AG08395 (cell line): ENCODE measurements at places on chromosomes 11 and 22.

DNA sequence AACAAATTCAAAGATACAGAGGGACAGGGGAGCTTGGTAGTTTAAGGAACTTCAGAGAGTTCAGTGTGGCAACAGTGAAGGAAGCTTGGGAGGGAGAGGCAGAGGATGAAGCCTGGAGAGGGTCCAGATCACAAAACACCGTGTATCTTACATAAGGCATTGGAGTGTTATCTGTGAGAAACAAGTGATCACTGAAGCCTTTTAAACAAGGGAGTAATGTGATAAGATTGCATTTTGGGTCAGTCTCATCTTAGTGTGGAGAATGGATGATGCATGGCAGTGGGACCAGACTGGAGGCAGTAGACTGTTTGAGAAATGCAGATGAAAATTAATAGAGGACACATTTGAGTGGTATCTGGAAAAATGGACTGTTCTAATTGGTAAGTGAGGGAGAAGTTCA lies 79.4 kb downstream of the EXT2 start:
- no peak for DNase-seq

- DNase-seq = no peak
Measured at GRCh38 chr11:87453531-87454089, 415.9 kb downstream of the TMEM135 start.

DNA sequence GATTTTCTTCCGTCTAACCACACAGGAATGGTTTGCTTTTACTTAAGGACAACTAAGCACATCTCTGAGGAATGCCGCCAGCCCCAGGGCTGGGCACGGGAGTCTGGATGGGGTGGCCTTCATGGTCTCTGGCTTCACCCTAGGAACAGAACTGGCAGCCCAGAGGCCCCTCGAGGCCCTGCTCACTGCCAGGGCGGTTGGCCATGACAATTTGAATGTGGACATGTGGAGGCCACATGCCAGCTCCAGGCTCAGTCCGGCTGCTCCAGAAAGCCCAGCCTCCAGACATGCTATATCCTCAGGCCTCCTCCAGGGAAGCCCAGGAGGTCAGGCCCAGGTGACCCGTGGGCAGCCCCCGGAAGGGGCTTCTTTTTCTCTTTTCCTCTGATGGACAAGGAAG lies 84.0 kb upstream of the FGF3 start:
- DNase-seq = no peak

- no peak for DNase-seq
Measured at GRCh38 chr11:77698896-77699295, 61.3 kb upstream of the CLNS1A start.

GRCh38 chr11:61969838-61970662 lies 2.6 kb upstream of the FTH1 start:
- peak; percentile 62 for DNase-seq

DNA sequence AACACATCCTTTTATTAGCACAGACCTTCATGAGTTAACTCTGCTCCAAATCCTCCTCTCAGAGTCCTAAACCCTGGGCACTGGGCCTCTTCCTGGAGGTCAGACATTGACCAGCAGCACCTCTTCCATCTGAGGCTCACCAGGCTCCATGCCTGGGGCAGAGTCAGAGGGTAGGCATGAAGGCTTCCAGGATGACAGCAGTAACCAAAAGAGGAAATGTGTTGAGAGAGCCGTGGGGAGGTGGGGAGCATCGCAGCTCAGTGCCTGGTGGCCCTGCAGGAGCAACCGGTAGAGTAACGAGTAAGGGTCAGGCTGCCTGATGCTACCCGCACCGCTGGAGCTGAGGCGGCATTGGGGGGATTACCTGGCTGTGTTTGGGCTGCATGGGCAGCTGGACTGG lies 9.4 kb upstream of the NAV2 start:
- no peak for DNase-seq

DNA sequence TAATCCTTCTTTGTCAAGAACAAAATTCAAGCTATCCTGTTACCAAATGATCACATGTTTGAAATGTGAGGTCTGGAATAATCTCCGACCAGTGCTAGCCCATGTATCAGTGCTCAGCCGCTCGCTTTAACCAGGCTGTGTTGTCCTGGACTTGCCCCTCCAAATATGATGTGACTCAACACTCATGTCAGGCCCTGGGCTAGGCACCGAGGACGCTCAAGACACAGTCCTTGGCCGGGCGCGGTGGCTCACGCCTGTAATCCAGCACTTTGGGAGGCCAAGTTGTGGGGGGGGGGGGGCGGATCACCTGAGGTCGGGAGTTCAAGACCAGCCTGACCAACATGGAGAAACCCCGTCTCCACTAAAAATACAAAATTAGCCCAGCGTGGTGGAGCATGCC lies 54.1 kb upstream of the WNT7B start:
- DNase-seq = no peak

DNA sequence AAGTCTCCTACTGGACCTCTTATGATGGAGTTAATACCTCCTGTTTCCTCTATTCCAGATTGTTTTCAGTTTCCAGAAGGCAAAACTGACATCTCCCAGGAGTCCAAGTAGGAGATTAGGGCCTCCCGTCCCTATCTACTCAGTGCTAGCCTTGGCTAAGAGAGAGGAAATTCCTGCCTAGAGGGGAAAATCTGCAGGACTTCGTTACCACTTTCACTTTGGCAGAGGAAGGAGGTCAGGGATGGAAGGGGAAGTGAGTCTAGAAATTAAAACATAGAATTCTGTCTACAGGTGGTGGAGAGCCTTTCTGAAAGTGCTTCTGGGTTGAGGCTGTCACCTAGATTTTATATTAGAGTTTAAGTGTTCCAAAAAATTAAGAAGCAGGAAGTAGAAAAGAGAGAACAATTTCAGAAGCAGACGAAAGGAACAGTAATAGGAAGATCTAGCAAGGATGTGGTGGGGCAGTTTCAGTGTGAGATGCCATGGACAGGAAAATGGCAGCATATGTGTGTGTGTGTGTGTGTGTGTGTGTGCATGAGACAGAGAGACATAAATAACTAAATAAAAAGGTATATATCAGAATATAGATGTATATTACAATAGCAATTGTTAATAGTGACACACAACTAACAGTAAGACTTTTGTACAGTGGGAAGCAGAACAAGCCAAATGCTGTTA lies 2.4 kb upstream of the TRIM68 start:
- peak; percentile 4 for DNase-seq

DNA sequence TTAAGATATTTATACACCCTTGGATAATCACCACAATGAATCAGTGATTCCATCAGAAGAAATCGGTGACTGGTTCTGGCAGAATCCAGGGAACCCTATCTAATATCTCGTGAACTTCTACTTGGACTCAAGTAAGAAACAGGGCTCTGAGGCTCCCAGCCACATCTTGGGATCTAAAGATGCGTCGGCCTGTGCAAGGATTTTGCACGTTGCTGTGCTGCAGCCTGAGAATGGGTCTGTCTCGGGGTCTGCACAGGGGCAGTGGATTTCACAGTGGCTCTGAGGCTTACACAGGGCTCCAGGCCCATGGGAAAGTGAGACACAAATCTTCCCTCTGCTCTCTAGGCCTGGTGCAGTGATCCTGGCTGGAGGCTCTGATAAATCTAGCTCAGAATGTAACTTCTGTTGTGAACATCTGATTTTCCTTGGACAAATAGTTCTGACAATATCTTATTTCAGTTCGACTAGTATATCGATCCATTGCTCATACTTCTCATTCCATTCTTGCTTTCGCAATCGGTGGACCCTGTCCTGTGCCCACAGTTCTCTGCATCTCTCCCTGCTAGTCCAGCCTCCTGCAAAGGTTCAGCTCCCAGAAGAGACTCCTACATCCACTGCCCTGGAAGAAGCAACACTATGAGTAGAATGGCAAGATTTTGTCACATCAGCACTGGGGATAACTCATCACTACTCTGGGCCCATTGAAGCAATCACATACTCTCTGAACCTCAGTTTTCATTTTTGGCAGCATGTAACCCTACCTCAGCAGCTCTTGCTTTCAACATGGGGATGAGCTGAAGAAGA lies 105.5 kb upstream of the TOP3B start:
- DNase-seq = no peak

GRCh38 chr11:123562158-123562557 lies 92.3 kb downstream of the SCN3B start:
- DNase-seq = no peak

- no peak for DNase-seq
Measured at GRCh38 chr11:9566561-9567063, 6.9 kb upstream of the WEE1 start.

GRCh38 chr11:105110688-105111030 lies 28.9 kb downstream of the CARD18 start:
- peak; percentile 2 for DNase-seq

DNA sequence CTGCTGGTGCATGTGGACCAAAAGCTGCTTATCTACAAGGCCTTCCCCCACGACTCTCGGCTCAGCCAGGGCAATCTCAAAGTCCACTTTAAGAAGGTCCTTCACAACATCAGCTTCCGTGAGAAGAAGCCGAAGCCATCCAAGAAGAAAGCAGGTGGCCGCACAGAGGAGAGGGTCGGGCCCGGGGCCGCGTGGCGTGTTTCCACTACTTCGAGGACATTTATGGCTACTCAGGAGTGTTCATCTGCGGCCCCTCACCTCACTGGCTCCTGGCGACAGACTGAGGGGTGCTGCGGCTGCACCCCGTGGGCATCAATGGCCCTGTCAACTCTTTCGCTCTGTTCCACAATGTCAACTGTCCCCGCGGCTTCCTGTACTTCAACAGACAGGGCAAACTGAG lies 16.2 kb upstream of the SLC5A4 start:
- no peak for DNase-seq

DNA sequence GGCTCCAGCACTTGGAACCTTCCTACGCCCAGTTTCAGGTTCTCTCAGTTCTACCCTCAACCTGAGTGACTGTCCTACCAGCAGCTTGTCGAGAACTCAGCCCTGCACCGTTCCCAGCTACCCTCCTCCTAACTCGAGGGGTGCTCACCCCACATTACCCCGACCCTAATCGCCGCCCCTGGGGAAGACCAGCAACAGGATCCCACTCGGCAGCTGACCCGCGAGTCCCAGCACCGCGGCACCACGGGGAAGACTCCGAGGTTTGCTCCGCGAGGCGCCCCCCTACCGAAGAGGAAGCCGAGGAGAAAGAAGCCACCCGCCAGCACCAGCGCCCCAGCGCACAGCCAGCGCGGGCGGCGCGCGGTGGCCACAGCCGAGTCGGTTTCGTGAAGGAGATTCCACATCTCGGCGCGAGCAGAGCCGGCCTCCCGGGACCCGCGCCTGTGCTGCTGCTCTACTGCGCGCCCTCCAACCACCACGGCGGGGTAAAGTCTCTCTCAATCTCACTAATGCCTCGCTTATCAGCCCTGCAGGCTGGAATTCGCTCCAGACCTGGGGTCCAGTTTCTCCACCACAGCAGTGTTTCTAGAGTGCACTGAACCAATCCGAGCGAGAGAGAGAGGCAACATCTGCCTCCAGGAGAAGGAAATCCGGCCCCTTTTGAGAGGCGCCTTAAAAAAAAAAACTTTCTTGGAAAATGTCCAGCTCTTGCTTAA lies at the start of gene FOLH1:
FOLH1 (minus strand) TSS at position 597 of the 716 bp plus-strand sequence; CDS start at position 404, 193 bp downstream.
- DNase-seq = no peak

DNA sequence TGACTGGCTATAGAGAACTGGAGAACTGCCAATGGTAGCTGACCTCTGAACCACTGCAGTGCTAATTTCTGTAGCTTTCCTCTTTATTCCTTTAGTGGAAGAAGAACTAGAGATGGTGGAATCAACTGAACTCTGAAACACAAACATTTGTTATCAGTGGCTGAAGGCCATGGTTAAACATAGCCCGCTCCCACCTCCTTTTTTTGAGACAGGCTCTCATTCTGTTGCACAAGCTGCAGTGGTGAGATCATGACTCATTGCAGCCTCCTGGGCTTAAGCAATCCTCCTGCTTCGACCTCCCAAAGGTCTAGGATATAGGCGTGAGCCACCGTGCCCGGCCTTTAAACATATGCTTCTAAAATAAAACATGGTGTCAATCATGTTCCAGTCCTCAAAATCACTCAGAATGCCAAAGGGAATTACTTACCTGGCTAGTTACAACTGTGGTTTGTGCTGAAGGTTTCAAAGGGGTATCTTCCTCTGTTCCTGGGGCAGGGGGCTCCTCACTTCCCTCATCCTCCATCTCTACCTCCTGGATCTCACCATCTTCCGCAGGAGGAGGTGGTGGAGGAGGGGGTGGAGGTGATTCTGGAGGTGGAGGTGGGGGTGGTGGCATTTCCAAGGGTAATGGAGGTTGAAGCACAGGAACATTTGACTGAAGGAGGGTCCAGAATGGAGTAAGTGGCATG lies 9.0 kb upstream of the AGBL2 start:
- DNase-seq = no peak

GRCh38 chr11:33761471-33761870 lies 12.8 kb downstream of the FBXO3 start:
- no peak for DNase-seq

DNA sequence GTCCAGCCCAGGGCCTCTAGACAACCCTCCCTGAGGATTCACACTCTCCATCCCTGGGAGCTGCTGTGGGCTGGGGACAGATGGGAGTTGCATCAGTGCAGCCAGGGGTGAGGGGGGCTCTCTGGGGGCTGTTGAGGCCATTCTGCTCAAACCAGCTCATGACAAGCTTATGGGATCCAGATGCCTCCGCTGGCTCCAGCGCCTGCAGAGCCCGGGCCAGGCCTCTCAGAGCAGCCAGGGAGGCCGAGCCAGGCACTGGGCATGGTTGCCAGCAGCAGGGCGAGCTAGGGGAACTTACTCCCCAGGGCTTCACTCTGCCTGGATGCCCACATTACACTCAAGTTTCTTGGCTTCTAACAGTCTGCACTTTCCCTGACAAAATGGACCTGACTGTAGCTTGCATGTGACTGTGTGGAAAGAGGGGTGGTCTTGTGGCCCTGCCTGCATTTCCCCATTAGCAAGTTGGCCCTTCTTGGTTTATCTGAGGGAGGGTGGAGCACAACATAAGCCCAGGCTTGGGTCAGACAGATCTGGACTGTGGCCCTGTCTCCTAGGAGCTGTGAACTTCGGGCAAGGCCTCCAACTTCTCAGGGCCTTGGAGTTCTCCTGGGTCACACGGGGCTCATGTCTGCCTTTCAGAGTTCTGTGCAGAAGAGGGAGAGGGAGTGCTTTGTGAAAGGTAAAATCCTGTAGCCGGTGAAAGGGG lies 34.5 kb upstream of the CYB5R3 start:
- DNase-seq = peak; percentile 68

- DNase-seq = no peak
Measured at GRCh38 chr11:42251984-42252383, 792.5 kb upstream of the LRRC4C start.

DNA sequence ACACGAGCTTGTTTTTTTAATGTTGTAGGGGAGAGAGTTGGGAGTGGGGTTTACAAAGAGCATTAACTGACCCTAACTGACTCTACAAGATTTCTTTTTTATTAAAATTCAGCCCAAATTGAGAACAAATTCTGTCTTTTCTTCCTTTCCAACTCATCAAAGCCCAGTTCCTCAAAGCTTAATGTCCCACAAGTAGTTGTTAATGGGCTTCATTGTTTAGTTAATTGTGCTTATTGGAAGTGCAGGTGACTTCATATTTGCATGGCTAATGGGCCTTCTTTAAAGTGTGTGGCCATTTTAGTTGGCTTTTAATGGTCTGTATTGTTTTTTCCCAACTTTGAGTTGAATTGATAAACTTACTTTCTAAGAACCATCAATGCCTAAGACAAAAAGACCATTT lies 39.8 kb downstream of the MPPED2 start:
- no peak for DNase-seq

- DNase-seq = peak; percentile 68
Measured at GRCh38 chr11:70270877-70271648, 573 bp downstream of the PPFIA1 start.

- DNase-seq = no peak
Measured at GRCh38 chr11:134468081-134468668, 56.1 kb upstream of the B3GAT1 start.

GRCh38 chr11:26478710-26479109 lies 93.4 kb downstream of the MUC15 start:
- no peak for DNase-seq
